ENCODE measurements at places on chromosomes 16 and 17.

DNA sequence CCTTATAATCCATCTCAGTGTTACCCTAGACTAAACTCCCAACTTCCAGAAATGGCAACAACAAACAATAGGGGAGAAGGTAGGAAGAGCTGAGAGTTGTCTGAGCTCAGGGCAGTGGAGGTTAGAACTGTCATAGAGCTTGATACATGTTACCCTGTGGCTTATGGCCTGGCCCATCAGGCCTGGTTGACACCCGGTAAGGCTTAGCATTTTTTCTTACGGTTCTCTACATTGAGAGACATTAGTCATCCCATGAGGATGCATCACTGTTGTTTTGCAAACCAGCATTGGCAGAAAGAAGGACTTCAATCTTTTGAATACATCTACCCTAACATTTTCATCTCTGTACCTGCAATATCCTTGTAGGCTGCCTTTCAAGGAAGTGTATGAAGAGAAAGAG lies 226.6 kb downstream of the PHKB start:
- no peak for DNase-seq

DNA sequence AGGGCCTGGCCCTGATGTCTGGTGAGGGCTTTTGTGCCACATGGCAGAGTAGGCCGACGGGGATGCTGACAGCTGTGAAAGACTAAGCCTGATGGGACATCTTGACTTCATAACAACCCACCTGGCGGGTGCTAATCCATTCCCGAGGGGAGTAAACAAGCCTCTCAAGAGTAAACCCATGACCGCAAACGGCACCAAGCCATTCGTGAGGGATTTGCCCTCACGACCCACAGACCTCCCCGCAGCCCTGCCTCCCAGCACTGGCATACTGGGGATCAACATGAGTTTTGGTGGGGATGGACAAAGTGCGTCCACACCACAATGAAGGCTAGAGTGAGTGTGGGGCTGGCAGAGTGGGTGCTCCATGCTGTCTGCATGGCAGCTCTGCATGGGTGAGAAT lies 11.7 kb downstream of the RNF213 start:
- DNase-seq: no peak

GRCh38 chr17:17269926-17270773 lies 10.9 kb downstream of the COPS3 start:
- DNase-seq: peak; percentile 18

DNA sequence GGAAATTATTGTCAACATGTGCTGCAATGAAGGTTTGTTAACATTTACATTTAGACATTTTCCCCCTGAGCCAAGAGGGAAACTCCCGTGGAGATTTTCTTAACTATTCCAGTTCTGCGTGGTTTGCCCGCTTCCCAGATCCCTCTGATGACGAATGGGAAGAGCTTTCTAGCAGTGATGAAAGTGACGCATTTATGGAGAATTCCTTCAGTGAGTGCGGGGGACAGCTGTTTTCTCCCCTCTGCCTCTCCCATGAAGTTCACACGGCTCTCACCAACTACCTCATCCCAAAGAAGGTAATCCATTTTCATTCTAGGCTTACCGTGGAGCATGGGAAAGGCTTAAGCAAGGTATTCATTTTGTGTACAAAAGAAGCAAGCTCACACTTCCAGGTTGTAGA lies 18.2 kb downstream of the HEATR3 start:
- no peak for DNase-seq

GRCh38 chr17:7688808-7689316 lies 585 bp downstream of the WRAP53 start:
- DNase-seq: no peak

DNA sequence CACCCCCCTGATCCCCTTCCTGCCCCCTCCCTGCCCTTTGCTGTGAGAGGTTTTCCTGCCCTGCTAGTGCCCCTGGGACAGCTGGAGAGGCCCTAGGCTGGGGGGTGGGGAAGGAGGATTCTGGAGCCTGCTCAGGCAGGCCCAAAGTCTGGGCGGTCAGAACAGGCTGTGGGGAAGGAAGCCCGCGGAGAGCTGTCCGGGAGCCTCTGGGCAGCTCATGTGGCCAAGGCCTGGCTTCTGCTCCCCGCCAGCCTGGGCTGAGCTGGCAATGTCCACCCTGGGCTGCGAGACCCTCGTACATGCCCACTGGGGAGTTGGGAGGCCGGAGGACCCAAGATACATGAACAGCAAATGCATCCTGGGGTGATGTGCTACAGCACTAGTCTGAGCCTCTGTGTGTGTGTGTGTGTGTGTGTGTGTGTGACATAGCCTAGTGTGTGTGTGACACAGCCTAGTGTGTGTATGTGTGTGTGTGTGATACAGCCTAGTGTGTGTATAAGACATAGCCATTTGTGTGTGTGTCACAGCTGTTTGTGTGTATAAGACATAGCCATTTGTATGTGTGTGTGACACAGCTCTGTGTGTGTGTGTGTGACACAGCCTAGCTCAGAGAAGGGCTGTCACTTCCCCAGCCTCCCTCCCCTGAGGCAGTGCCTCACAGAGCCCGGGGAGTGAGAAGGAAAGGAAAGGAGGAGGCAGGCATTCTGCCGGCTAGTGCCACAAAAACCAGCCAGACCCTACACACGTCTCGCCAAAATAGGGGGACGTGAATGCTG lies 201.4 kb upstream of the CIBAR2 start:
- no peak for DNase-seq

DNA sequence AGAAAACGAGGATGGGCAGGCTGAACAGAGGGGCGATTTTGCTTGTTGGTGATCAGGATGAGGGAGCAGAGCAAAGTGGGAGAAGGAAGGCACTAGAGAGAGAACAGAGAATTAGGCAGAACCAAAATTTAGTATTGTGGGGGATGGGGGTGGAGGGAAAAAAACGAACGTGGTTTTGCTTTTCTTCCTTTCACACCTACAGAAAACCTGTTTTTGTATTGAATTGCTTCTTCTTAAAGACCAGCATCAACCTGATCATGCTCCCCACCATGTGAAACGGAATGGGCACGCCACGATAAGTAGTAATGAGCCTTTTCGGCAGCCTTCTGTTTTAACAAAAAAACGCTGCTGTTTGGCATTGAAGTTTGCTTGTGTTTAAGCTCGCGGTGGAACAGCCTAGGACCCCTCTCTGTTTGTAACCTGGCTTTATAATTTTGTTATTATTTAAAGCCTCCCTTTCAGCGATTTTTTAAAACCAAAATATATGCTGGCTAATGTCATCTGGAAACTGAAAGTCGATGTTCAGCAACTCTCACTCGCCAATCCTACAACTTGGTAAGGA lies 36.8 kb downstream of the ERCC4 start:
- DNase-seq: no peak

Measured in activated CD4-positive, alpha-beta T cell treated with anti-CD3 and anti-CD28 coated beads, Interleukin-2, amount 50 U/mL, for 16 hours (primary cell).